ENCODE measurements at places on chromosomes 13 and 19. TPM values are rescaled to one million over a fixed set of nuclear protein-coding genes. Genes with fewer than 3 reads are reported as not detected.
A peak's percentile ranks its signal among the peaks of the same experiment; 100 is the strongest.

DNA sequence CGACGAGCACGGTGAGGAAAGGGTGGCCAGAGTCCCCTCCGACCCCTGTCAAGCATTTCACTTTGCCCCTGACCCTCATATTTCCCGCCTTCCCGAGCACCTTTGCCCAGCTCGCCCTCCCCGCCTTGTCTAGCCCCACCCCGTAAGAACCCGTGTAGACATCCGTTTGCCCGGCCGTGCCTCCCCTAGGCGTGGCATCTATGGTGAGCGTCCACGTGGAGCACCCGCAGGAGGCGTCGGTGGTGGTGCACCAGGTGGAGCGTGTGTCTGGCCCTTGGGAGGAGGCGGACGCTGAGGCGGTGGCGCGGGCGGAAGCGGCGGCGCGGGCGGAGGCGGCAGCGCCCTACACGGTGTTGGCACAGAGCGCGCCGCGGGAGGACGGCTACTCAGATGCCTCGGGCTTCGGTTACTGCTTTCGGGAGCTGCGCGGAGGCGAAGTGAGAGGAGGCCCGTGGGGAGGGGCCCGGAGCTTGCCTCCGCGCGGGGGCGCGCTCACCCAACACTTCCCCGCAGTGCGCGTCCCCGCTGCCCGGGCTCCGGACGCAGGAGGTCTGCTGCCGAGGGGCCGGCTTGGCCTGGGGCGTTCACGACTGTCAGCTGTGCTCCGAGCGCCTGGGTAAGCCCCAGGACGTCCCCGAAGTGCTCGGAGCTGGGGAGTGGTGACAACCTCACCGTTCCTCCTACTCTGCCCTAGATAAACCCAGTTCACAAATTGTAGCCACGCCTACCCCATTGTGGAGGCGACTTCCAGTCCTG, 4.2 kb downstream of the LTBP4 start:
- peak; percentile 95 for DNase-seq

SCN1B gene
- total RNA-seq: 22.5 TPM

GRCh38 chr13:34116651-34117050, 298.7 kb downstream of the RFC3 start:
- no peak for DNase-seq

KLHL1 gene
- not detected for total RNA-seq

DNA sequence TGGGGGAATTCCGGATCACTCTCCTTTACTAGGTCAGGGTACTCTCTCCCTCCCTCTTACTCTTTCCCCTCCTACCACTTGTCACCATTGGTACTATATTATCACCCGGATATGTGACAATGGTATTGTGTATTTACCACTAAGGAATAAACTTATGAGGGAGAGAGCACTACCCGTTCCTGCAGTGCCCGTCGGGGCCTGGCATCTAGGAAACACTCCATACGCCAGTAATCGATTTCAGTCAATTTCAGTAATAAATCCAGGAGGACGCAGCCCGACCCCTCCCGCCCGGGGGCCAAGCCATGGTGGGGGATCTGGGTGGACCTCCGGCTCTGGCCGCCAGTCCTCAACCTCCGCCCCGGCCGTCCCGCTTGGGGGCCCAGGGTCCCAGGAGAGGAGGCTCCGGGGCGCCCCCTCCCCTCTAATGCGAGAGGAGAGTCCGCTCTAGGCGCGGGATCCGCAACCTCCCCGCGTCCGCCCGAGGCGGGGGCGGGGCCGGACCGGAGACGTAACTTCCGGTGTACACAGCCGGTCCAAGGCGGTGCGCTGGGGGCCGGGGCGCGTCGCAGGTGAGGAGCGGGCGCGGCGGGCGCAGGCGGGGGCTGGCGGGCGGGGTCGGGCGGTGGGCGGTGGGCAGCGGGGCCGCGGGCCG, at the start of gene GARRE1:
Gene GARRE1, plus strand, starts transcription at position 509 of the 652 bp plus-strand sequence. CDS start 45,920 bp downstream, outside the sequence.
- DNase-seq: peak; percentile 98

GPR180 gene
- 4.3 TPM for total RNA-seq

DNA sequence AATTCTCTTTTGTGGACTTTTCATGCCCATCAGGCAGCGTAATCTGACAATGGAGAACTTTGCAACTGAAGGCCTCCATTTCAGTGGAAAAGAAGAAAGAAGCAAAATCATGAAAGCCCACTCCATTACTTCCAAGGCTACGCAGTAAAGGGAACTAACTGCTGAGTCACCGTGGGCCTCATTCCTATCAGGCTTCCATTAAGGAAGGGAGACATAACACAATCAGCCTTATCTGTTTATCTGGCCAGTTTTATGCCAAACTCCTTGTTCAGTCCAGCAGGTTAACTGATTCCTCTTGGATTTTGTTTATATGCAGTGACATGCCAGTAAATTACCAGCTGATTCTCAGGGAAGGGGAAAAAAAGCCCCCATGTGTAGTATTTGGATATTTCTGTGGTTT, 56.8 kb upstream of the KATNAL1 start:
- no peak for DNase-seq

- DNase-seq: no peak
These were observed 51.1 kb downstream of the FAM216B start for GRCh38 chr13:42832341-42833096.

DNA sequence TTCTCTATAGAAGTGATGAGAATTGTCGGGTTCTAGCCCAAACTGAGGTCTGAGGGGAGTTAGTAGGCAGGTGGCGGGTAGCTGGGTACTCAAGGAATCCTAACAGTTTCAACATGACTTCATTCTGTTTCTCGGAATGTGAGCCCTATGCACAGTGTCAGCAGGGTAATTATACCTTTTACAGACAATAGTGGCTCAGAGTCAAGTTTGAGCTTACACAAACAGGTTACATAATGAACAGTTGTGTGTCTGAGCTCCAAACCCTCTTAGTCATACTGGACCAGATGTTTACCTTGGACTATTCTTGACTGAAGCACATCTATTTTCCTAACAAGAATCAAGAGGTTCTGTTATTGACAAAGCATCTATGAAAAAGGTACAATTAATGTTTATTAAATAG, 1066.7 kb upstream of the PCDH20 start:
- no peak for DNase-seq
